T-helper 9 cell (primary cell): ENCODE measurements at places on chromosomes 7 and 10.

GRCh38 chr7:107103369-107103768 is 58.9 kb downstream of the PRKAR2B start:
- no peak for DNase-seq

GRCh38 chr10:128220021-128220420 is 93.8 kb upstream of the MKI67 start:
- no peak for DNase-seq

- no peak for DNase-seq
These were observed 502.2 kb downstream of the PLXNA4 start for GRCh38 chr7:132073920-132074589.

DNA sequence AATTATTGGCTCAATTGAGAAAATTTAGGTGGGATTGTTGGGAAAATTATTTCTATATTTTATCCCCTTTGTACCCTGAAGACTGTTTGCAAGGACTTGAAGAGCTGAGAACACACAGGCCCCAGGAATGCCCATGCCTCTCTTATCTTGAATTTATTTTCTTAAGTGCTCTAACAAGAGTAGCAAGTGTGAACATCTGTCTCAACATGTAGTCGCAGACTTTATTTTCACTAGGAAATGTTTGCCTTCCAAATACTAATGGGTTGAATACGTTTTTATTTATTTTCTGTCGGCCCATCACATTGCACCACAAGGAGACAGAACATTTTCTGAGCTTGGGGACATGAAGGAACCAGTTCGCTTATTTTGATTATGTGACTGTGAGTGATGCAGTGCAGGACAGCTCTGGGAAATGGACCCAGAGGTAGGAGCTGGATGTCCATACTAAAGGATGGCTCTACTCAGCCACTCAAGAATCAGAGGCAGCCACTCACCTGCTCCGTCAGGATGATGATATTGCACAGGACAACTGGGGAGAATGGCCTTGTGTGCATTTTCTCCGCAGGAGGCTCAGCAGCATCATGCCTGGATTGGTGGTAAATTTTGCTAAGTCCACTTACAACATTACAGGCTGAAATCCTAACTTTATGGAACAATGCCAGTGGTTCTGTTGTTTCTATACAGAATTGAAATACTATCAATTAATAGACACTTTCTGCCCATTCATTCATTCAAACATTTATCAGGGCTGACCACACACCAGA is 332.7 kb downstream of the FGFR2 start:
- no peak for DNase-seq

- no peak for DNase-seq
These were observed 143.2 kb downstream of the RNLS start for GRCh38 chr10:88439932-88440331.

GRCh38 chr10:129522041-129522585 is 55.1 kb downstream of the MGMT start:
- DNase-seq: no peak

DNA sequence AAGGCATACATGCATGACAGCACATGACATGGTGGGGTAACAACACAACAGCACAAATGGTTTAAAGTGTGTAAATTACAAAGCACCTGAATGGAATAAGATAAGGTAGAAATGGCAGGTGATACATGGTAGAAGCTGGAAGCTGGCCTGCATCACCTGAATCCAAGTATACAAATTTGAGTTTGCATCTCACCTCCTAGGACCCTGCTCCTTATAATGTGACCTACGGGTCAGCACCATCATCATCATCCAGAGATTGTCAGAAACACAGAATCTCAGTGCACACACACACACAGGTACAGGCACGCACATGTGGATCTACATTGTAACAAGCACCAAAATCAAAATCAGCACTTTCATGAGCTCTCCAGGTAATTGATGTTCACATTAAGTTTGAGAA is 1048.2 kb upstream of the AUTS2 start:
- DNase-seq: no peak
